ENCODE measurements at places on chromosomes 4 and X.

- DNase-seq = no peak
Measured at GRCh38 chrX:118627084-118627758, 100.2 kb upstream of the IL13RA1 start.

GRCh38 chr4:37604461-37604860 is 81.7 kb downstream of the RELL1 start:
- DNase-seq = no peak

GRCh38 chr4:5224340-5224739 is 173.1 kb downstream of the STK32B start:
- DNase-seq = no peak

- no peak for DNase-seq
Measured at GRCh38 chr4:31788676-31789075, 1068.5 kb downstream of the PCDH7 start.

DNA sequence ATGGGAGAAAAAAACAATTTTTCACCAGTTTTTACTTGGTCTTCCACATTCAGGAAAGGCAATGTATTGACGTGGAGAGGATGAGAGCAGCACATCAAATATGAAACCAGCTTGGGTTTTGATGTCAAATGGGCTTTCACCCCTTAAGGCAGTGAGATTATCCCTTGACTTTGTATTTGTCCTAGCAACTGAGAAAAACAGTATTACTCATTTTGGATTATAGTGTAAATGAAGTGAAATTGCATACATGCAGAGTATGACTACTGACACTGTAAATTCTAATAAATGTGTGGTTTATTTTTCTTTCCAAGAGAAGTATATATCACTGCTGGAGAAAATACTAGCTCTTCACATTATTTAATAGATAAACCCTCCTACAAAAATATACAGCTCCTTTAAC is 863.6 kb upstream of the IGFBP7 start:
- no peak for DNase-seq

DNA sequence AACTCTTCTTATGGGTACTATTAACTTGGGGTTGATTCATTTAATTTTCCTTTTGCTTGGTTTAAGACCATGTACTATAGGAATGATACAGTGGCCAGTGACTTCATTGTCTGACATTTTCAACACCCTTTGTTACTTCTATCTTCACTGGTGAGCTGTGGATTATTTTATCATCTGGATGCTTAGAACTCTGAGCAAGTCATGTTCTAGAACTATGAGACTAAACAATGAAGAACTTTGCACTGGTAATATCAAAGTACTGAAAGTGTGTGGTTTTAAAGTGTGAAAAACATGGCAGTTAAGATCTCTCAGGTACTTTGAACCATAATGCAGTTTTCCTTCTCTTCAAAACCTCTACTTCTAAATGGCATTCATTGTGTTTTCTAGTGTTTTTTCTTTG is 47.8 kb downstream of the MAP7D3 start:
- no peak for DNase-seq

- DNase-seq = no peak
Measured at GRCh38 chr4:3818371-3818770, 52.2 kb downstream of the ADRA2C start.

DNA sequence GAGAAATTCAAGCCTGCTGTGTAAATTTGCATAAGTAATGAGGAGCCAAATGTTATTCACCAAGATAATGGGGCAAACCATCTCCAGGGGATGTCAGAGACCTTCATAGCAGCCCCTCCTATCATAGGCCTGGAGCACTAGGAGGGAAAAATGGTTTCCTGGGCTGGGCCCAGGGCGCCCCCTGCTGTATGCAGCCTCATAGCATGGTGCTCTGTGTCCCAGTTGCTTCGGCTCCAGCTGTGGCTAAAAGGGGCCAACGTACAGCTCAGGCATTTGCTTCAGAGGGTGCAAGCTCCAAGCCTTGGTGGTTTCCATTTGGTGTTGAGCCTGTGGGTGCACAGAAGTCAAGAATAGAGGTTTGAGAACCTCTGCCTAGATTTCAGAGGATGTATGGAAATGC is 859.3 kb downstream of the RPA4 start:
- DNase-seq = no peak

DNA sequence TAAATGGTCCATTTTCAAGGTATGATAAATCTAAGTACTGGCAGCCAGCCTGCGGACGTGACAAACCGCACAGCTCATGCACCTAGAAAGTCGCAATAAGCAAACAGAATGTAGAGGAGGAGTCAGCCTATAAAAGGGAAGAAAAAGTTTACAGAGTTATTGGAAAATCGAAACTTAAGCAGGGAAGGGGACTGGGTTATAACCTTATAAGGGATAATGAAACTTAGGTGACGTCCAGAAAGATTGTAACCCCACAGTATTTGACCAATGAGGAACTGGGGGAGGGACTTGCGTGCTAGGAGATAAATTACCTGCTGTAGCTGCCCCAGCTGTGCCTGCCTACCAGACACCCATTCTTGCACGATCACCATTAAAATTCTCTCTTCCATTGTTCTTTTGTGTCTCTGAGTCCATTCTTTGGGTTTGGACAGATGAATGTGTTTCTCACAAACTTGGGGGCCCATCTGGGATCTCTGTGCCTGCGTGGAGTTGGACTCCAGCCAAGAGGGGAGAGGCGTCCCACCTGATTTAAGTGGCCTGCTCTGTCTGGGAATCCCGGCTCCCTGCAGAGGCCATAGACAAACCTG is 61.0 kb downstream of the ZCCHC12 start:
- no peak for DNase-seq

- peak; percentile 72 for DNase-seq
Measured at GRCh38 chr4:70559211-70559830, 32.7 kb upstream of the AMBN start.

DNA sequence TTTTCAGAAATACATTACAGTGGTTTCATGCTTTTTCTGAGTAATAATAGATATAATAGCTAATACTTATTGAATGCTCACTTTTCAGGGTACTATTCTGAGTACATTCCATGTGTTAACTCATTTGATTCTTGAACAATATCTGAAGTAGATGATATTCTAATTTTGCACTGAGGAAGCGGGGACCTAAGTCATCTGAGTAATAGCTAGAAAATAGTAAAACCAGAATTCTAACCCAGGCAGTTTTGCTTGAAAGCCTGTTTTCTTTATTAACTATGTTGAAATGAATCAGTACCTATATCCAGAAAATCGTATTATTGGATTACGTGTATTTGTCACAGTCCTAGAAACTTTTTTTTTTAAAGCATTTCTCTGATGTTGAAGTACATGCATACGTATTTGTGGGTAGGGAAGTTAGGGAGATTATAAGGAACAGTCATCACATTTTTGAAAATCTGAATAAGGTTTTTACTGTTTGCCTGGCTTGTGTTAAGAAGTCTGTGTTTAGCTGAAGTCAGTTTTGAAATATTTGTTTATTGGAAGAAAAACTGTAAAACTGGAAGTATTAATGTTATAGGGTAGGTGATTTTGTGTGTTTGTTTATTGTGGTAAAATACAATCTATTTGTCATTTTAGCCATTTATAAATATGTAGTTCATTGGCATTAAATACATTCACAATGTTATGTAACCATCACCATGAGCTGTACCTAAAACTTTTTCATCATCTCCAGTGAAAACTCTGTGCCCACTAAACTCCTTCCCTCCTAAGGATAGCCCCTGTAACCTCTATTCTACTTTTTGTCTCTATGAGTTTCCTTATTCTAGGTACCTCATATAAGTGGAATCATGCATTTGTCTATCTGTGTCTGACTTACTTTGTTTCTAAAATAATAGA is 55.3 kb downstream of the FIP1L1 start:
- DNase-seq = no peak

GRCh38 chrX:17605676-17606075 is 131.6 kb upstream of the SCML1 start:
- no peak for DNase-seq

DNA sequence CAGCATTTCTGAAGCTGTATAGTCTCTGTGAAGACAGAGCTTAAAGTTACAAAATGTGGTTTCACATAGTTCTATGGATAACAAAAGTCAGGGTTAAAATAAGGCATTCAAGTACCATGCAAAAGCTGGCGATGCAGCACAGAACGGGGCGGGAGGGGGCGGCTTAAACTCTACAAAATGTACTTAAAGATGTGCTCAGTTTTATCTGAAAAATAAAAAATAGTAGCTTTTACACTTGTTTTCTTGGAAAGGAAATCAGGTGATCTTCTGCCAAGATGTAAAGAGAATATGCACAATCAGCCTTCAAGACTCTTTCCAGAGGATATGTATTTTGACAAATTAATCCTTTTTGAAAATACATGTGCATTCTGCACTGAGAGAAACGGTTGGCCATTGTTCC is 301.7 kb upstream of the EMCN start:
- DNase-seq = no peak

DNA sequence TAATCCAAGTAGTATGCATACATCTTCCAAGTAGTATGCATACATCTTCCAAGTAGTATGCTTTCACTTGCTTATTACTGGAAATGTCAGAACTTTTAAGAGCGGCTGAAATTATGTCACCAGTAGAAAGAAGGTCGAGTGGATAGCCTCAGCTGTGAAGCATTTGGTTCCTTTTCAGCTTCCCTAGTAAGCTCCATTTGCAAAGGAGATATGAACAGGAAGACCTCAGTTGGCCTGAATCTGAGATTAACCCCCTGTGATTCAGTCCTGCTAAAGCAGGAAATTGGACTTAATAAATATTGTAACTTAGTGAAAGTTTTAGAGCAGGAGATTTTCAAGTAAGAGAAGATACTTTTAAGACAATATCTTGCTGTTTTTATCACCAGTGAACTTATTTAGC is 48.1 kb downstream of the PCDH7 start:
- DNase-seq = no peak

DNA sequence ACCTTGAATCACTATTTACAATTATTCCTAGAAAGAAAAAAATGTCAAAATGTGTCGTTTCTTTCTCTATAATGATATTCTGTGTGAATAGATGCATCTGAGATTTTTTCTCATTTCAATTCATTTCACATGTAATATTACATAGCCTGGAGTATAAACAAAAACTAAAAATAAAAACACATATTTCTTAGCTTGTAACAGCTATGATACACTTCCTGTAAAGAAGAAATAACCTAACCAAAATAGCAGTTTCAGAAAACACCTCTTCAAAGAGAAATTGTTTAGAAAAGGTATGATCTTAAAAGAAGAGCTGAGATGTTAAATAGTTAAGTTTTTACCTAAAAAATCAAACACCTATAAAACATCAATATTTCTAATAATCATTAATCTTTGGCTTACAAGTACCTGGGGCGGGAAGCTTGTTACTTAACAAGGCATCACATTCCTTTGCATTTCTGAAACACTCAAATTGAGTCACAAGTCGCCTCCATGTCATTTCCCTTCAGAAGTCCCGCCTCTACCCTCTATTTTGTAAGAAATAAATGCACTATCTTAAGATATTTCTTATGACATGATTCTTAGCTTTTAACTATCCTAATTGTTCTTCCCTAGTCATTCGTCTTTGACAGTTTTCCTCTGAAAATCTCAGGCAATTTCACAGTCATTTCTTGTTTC is 76.5 kb downstream of the PCDH18 start:
- no peak for DNase-seq

- no peak for DNase-seq
Measured at GRCh38 chr4:153647975-153648374, 36.1 kb upstream of the TLR2 start.

GRCh38 chr4:104492183-104492771 is 2.4 kb downstream of the CXXC4 start:
- peak; percentile 27 for DNase-seq

GRCh38 chr4:133865612-133866327 is 335.8 kb downstream of the PABPC4L start:
- DNase-seq = no peak

DNA sequence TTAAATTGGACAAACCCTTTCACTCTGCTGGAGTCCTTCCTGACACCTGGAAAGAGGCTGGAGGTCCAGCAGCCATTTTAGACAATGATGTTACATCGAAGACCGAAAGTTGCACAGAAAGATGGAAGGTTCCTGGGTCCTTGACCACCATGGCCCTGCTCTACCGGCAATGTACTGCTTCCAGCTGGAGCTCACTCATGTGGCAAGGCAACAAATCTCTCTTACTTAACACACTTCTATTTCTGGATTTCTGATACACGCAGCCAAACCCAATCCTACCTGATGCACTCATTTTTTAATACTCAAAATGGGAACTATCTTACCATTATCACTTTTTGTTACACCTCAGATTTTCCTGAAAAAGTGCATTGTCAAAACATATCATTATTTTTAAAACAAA is 33.1 kb downstream of the DMD start:
- no peak for DNase-seq

DNA sequence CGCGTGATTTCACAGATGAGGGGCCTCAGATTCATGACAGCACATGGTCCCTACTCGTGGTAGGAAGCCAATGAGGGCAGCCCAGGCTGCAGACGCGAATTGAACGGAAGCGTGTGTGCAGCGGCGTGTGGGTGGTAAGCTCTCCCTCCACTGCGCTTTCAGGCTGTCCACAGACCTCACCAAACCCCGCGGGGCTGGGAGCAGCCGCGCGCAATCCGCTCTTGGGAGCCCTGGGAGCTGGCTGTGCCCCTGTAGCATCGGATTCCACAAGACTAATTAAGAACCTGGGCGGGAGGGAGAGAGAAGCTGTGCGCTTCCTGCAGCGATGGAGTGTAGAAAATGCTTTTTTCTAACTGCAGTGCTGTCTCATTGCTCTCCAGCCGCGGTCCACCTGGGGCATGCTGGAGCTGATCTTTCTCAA is 134.9 kb downstream of the STOX2 start:
- no peak for DNase-seq

DNA sequence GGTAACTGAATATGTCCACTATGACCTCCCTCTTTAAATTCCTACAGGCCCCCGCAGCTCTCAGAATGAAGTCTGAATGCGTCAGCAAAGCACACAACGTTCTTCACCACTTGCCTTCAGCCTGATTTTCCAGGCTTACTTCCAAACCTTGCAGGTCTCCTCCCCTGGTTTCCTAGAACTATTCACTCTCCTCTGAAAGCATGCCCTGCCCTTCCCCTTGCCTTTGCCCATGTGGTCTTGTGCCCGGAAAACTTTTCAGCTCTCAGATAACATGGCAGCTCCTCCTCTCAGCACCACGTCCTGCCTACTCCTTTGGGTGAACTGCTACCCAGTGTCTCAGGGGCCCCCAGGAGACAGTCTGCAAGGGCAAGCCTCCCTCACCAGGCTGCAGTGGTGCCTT is 268.5 kb upstream of the LDB2 start:
- DNase-seq = no peak

DNA sequence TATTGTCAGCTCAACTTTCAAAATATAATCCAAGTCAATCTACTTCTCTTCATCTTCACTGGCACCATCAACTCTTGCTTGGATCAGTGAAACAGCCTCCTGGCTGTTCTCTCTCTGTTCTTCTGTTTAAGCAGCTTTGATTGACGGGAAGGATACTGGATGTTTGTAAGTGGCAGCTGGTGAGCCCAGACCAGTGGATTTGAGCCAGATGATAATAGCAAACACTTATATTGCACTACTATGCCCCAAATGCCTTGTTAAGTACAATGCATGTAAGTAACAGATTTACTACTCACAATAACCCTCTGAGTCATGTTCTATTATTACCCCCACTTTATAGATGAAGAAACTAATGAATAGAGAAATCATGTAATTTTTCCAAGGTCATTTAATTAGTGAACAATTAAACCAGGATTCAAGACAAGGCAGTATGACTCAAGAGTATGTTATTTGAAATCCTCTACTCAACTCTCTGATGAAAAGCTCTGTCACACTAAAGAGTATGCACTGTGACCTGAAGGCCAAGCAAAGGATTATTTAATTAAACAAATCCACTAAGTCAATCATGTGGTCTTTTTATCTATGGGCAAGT is 44.8 kb downstream of the SPANXN3 start:
- DNase-seq = peak; percentile 13

All from NCI-H510A treated with DMSO at 0.1 percent for 48 hours (cell line).